ENCODE measurements at places on chromosomes 7 and 10.
A peak's percentile ranks its signal among the peaks of the same experiment; 100 is the strongest.

DNA sequence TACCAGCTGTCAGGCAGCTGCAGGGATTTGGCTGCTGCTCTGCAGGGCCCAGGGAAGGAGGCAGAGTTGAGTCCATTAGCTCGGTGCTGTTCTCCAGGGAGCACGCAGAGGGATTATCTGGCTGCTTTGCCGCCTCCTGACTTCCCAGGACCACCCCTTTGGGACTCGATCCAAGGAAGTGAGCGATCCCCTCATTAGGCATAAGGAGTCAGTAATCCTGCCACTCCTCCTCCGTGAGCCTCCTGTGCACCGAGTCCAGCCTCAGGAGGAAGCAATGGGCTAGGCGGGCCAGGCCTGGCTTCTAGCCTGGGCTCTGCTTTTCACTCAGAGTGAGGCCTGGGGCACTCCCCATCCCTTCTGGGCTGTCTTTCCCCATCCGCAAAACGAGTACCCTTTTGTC lies 417.9 kb downstream of the RPS24 start:
- peak; percentile 65 for DNase-seq

DNA sequence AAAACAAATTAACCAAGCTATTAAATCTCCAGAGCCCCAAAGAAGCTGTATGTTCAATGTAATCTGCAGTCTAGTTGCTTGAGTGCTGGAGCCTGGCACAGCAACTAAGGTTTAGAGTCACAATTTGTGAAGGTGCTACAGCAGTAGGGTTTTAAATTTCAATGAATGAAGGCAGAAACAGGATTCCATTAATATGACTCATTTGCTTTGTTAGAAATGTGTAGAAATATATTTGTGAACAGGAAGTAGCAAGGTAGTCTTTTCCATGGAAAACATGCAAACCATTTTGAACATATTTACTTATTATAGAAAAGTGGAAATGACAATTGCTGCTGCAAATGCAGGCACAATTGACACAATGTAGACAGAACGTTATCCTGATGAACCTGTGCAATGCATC lies 149.0 kb upstream of the STEAP4 start:
- DNase-seq = no peak

DNA sequence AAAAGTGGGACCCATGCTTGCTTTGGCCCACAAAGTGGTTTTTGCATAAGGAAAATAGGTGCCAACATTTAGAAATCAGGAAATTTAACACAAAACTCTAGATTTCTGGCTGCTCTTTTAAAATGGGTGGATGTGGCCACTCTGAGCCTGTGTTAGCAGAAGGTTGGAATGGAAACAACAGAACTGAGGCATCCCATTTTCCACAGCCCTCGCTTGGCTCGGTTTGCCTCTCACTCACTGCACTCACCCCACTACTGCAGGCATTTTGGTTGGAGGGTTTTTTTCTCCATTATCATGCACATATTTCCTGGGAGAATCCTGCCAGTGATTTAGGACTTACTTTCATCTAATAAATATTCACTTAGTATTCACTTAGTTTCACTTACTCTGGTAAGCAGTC lies 178.9 kb downstream of the BICC1 start:
- no peak for DNase-seq

- no peak for DNase-seq
Observed at GRCh38 chr7:10950494-10950893, 23.2 kb upstream of the PHF14 start.

GRCh38 chr7:124532166-124532565 lies 233.4 kb downstream of the GPR37 start:
- no peak for DNase-seq

- DNase-seq = no peak
Observed at GRCh38 chr7:15837306-15837950, 150.9 kb upstream of the MEOX2 start.

DNA sequence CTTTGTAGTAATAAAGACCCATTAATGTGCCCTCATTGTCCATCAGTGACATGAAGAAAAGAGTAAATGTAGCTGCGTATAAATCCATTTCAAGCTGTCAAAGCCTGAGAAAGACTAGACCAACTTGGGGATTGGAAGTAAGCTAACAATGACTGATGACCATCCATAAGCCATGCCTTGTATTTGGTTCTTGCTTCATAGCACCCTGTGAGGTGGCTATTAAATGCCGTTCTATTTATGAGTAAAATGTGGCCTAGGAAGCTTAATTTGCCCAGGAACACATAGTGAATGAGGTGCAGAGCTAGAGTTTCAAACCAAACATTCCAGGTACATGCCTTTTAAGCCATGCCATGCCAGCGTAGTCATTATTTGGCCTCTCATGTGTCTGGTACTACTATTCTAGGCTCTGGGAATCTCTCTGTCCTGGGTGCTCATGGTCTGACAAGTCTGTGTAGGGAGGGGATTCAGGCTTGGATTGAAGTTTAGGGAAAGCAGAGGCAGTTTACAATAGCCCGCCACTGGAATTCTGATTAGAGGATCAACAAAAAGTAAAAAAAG lies 92.1 kb downstream of the ZNF277 start:
- DNase-seq = no peak

DNA sequence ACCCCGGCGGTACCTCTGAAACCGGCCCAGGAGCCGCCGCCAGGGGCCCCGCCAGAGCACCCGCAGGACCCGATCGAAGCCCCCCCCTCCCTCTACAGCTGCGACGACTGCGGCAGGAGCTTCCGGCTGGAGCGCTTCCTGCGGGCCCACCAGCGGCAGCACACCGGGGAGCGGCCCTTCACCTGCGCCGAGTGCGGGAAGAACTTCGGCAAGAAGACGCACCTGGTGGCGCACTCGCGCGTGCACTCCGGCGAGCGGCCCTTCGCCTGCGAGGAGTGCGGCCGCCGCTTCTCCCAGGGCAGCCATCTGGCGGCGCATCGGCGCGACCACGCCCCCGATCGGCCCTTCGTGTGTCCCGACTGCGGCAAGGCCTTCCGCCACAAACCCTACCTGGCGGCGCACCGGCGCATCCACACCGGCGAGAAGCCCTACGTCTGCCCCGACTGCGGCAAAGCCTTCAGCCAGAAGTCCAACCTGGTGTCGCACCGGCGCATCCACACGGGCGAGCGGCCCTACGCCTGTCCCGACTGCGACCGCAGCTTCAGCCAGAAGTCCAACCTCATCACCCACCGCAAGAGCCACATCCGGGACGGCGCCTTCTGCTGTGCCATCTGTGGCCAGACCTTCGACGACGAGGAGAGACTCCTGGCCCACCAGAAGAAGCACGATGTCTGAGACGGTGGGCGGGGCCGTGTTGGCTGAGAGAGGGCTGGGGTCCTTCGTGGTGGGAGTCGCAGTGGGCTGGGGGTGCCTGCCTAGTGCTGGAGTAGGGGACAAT lies 3.8 kb downstream of the REPIN1 start:
- no peak for DNase-seq

- DNase-seq = no peak
Observed at GRCh38 chr10:29861811-29862505, 197.4 kb downstream of the JCAD start.

GRCh38 chr7:142469696-142470543 lies 212.1 kb upstream of the PRSS58 start:
- DNase-seq = no peak

DNA sequence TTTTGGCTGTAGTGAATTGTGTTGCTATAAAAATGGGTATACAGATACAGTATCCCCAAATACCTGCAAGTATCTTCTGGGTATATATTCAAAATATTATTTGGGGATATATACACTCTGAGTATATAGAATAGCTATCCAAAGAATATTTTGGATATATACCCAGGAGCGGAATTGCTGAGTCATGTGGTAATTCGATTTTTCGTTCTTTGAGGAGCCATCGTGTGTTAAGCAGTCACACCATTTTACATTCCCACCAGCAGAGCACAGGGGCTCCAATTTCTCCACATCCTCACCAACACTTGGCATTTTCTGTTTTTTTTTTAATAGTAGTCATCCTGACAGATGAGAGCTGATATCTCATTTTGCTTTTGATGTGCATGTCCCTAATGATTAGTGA lies 61.9 kb downstream of the TEX36 start:
- no peak for DNase-seq

- DNase-seq = no peak
Observed at GRCh38 chr7:3312583-3312982, 11.5 kb downstream of the SDK1 start.

- DNase-seq = no peak
Observed at GRCh38 chr10:11083051-11083450, 65.4 kb downstream of the CELF2 start.

GRCh38 chr10:5419466-5420094 lies 7.2 kb downstream of the NET1 start:
- no peak for DNase-seq

DNA sequence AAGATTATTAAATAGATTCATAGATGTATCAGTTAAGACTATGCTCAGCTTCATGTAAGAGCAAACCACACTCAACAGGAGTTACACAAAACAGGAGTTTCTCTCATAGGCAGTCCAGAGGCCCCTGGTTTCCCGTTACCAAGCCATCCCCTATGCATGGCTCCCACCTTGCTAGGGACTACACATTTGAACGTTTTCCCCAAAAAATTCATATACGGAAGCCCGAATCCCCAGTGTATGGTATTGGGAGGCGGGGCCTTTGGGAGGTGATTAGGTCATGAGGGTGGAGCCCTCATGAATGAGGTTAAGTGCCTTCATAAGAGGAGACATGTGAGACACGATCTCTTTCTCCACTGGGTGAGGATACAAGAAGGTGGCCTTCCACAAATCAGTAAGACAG lies 29.1 kb downstream of the RSU1 start:
- no peak for DNase-seq

DNA sequence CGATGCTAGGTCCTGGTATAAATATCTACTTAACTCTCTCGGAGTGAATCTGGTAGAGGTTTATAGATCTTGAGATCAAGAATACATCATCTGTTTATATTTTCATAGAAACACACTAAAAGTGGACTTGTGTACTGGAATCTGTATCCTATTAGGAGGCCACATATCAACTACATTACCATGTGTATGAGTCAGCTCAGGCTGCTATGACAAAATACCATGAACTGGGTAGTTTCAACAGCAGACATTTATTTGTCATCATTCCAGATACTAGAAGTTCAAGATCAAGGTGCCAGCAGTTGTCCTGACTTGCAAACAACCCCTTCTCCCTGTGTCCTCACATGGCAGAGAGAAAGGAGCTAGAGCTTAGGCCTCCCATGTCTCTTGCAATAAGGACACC lies 113.9 kb upstream of the PFKP start:
- DNase-seq = no peak

DNA sequence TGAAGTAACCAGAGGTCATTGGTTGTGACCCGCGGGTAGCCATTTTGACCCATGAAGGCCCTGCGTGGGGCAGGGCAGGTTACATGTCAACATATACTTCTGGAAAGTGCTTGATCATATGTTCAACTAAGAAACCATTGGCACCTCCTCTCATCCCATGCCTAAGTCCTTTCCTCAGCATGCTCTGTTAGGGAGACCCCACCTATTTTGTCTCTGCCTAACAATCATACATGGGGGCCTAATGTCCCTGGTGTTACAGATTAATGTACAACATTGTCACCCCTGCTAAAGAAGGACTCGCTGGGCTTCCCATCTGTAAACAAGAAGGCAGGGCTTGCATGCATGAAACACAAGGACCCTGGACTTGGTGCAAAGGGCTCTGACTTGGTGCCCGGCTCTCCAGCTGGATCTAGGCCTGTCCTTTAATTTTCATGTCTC lies 133.7 kb upstream of the TNS3 start:
- no peak for DNase-seq

- DNase-seq = no peak
Observed at GRCh38 chr10:67297637-67298181, 371.9 kb downstream of the LRRTM3 start.

- DNase-seq = no peak
Observed at GRCh38 chr7:133910761-133911160, 216.4 kb upstream of the LRGUK start.

DNA sequence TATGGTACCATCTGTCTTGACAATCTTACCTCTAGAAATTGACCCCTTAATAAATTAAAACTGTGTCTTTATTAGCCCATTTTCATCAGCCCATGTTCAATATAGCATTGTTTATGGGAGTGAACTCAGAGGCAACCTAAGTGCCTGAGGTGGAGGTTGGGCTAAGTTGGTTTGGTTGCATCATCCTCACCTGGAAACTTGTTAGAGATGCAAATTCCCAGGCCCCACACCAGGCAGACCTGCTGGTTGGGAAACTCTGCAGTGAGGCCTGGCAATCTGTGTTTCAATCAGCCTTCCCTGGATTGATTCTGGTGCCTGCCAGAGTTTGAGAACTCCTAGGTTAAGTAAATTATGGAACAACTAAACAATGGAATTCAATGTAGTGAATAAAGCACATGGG lies 9.4 kb upstream of the FAM170B start:
- DNase-seq = no peak

DNA sequence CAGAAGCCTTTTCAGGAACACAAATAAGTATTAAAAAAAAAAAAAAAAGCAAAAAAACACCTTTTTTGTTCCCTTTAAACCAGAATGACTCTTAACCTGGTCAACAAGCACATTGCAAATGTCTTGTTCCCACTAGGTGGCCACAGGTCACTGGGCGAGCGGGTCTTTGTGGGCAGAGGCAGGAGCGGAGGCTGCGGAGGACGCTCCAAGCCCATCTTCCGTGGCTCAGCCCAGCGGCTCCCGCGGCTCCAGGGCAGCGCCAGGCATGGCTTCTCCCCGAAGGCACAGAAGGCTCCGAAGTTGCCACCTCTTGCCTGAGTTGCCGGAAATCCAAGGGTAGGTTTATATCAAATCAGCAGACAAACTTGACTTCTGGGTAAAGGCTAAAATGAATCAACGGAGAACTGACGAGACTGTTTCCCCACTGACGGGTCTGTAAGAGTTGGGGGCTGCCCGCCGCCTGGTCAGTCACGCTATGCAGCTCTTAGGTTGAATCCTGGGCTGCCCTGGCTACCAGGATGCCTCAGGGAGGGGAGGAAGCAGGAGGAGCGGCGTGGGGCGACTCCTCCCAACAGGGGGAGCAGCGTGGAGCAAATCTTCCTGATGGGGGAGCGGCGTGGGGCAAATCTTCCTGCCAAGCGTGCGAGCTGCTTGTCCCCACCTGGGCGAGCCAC lies 144.5 kb downstream of the PTPRN2 start:
- DNase-seq = no peak

- no peak for DNase-seq
Observed at GRCh38 chr7:115359119-115359518, 437.2 kb downstream of the MDFIC start.

All from glutamatergic neuron (in vitro differentiated cells).